Body of pancreas (tissue), 4 donors: ENCODE measurements at places on chromosomes 11 and 22. TPM values are rescaled to one million over a fixed set of nuclear protein-coding genes. Genes with fewer than 3 reads are reported as not detected.

Gene LDHAL6A
- not detected for total RNA-seq

DNA sequence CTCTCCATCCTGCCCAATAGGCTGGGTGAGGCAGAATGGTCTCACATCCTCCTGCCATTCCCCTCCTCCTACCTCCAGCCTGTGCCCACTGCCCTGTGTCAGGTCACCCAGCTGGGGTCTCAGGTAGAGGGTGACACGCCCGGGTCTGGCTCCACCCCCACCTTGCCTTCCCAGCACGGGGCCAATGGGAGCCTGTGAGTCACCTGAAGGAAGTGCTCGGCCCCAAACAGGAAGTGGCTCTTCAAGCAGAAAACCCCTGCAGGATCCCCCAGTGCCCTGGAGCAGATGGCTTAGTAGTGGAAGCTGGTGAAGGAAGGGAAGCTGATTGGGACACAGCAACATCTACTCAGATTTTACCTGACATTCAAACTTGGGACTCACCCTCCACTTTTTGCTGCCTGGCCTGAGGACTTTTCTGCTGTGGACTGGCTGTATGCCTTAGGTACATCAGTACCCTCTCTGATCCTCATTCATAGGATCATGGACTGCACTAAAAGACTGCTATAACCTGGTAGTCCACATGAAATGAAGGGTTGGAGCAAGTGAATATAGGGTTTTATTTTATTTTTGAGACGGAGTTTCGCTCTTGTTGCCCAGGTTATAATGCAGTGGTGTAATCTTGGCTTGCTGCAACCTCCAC, 33.4 kb downstream of the GDPD5 start:
- DNase-seq = no peak

- DNase-seq = no peak
These were observed 13.3 kb downstream of the FAM118A start for GRCh38 chr22:45322873-45323525.

Gene KRTAP5-8
- total RNA-seq = not detected

Gene IL17RA
- total RNA-seq = 8.3 TPM

DNA sequence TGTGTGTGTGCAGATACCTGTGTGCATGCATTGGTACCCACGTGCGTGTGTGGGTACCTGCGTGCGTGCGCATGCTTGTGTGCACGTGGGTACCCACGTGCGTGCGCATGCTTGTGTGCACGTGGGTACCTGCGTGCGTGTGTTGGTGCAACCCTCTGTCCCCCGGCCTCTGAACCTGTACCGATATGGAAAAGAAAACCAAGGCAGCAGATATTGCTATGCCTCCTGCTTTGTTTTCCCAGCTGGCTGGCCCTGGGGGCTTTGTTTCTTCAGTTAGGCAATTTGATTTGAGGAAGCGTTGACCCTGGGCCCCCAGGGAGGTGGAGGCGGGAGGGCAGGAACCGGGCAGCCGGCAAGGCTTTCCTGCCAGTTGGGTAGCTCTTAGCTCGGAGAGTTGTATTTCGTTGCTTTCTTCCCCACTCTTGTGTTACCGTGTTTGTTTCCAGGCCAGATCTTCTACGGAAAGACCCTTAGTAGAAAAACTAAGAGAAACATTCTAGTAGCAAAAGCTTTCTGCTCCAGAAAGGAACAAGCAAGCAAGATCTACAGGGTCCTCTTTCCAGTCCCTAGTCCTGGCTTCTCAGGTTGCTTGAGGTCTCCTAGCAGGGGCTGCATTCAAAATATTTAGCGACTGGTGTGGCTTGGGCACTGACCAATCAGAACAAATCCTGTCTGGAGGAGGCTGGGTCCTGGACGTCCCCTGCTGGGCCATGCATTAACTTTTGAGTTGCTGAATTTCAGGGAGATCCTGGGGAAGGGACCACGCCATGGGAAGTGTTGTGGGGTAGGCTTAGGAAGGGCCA, 26.3 kb upstream of the SORL1-AS1 start:
- DNase-seq = peak; percentile 11

DNA sequence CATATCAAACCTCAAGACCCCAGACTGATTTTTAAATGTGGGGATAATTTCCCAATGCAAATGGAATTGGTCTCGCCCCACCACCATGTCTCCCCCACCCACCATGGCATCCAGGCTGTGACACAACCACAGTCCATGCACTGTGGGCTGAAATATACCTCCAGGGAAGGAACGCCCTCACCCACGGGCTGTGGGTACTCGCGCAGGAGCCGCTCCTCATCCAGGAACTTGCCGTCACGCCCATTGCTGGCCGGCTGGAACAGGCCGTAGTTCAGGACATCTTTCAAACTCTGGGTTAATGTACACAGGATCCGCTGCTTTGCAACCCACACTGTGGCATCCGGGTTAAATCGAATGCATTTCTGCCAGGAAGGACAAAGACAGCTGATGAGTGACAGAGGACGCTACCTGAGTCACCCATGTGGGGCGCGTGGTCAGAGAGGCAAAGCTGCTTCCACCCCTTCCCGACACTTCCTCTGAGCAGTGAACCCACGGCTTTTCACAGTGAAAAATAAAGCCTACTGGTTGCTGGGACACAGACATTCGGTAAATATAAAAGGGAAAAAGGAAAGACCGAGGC, 133.6 kb downstream of the SHANK2 start:
- no peak for DNase-seq

Gene TTC38
- total RNA-seq = 113 TPM

DNA sequence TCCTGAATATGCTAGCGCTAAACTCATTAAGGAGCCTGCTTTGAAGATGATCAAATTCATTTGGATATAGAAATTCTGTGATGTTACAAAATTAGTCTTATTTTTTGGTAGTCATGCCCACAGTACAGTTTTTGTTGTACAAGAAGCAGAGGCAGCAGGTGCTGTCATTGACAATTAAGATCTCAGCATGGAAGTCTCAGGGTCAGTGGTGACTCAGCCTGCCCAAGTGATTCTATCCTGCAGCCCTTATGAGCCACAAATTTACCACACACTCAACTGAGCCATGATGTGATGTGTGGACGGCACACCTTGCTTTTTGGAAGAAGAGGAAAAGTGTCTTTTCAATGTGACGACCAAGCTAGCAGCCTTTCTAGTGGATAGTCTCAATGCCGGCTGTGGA, 153.6 kb upstream of the SORL1-AS1 start:
- no peak for DNase-seq

DNA sequence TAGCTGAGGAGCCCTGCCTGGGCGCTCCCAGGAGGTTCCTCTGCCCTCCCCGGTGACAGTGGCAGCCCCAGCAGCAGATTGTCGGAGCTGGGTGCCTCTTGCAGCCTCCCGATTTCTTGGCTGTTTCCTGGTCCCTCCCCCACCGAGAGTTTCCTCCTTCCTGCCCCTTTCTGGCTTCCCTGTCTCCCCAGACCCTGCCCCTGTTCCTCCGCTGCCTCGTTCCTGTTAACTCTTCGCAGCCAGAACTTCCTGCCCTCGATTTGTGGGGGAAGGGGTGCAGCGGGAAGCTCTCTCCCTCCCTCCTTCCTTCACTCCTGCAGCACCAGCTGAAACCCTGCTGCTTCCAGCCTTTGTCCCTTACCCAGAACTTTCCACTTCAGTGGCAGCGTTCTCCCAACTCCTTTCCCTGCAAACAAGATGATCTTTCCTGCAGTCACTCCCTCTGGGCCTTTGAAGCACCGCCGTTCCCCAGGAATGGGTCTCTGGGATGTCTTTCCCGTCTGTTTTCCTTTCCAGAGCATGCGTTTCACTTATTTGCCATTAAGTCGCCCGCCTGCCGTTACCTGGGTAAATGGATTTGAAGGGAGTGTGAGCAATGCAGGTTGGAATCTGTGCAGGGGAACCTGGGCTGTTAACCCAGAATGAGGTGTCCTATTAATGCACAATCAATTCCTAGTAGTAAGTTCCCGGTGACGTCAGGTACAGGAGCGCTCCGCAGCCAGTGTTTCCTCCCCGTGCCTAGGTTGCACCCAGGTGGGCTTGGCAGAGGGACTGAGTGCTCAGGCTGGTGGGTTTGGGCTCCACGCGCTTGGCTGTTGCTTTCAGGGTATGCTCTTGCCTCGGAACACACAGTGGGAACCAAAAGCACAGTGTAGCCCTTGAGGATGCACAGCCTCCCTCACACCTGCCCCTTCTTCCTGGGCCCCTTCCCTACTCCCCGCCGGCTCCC, 4.3 kb downstream of the GRK2 start:
- peak; percentile 37 for DNase-seq

DNA sequence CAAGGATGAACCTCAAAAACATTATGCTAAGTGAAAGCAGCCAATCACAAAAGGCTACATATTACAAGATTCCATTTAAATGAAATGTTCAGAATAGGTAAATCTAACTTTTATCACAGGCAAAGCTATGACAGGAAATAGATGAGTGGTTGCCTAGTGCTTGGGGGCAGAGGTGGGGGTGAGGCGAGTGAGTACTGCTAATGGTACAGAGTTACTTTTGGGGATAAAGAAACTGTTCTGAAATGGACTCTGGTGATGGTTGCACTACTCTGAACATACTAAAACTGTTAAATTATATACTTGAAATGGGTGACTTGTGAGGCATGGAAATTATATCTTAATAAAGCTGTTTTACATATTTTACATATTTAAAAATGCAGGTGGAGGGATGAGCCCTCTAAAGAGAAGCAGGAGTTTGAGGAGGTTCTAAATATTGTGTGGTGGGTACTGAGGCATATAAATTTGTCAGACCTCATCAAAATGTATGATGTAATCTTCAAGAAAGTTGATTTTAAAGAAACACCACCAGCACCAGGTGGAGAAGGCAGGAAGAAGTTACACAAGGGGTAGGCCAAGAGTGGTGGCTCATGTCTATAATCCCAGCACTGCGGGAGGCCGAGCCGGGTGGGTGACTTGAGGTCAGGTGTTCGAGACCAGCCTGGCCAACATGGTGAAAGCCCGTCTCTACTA, 3.6 kb downstream of the SLC43A1 start:
- DNase-seq = no peak

- no peak for DNase-seq
These were observed 9.6 kb upstream of the MYH9 start for GRCh38 chr22:36397131-36398093.

DNA sequence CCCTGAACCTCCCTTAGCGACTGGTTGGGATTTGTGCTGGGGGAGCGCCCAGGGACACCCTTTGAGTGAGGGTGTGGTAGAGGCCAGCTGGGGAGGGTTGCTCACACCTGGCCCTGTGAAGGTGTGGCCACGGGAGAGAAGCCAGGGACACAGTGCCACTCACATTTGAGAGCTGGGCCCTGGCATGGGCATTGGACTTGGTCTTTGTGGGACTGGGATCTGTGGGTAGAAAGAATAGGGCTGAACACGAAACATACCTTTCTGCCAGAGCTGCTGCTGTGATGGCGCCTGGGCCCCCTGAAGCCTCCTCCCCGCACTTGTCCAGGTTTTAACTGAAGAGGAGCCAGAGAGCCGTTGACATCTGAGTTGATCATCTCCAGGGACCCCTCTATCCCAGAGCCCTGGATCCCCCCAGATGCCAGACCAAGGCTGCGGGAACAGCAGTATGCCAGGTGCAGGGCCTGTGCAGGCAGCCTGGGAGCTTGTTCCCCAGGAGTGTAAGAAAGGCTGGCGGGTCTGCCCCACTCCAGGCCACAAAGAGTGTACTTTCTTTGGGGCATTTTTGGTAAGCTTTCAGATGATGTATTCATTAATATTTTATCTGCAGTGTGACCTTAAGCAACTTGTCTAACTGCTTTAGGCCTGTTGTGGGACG, 284.1 kb downstream of the TBC1D22A start:
- DNase-seq = no peak

- DNase-seq = no peak
These were observed 10.7 kb upstream of the CD5 start for GRCh38 chr11:61091373-61092279.

Gene CARS1
- total RNA-seq = 15.8 TPM

- no peak for DNase-seq
These were observed 524 bp downstream of the MTMR2 start for GRCh38 chr11:95923439-95923727.

DNA sequence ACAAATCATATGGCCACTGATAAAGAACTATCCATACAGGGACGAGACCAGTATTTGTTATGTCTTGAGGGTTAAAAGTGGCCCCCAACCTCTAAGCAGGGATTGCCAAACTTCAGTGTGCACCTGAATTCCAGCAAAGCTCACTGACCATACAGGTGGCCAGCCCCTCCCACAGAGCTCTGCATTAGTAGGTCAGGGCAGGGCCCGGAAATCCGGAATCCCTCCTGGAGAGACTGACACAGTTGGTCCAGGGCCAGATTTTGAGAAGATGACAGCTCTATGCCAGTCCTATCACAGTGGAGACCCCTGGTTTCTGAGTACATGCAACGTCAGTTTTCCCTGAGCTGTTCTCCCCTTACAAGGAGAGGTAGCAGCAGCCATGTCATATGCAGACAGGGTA, 20.8 kb downstream of the VPS37C start:
- DNase-seq = no peak

Gene CABP4
- not detected for total RNA-seq

DNA sequence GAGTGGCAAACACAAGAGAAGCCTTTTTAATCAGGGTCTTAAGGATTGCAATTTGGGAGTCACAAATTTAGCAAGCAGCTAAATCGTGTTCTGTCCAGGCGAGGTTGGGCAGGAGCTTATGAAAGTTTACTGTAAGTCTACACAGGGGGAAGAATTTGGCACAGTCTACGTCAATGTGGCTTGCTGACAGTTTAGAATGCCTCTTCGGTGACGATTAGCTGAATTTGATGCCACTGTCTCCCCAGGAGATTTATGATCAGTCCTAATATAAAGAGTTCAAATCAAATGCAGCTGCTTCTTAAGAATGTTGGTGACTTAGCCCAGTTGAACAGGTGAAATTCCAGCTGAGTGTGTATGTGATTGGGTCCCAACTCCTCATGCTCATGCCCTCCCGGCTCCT, 114.1 kb upstream of the CLPB start:
- no peak for DNase-seq

- no peak for DNase-seq
These were observed 23.6 kb upstream of the PAMR1 start for GRCh38 chr11:35548925-35549561.

DNA sequence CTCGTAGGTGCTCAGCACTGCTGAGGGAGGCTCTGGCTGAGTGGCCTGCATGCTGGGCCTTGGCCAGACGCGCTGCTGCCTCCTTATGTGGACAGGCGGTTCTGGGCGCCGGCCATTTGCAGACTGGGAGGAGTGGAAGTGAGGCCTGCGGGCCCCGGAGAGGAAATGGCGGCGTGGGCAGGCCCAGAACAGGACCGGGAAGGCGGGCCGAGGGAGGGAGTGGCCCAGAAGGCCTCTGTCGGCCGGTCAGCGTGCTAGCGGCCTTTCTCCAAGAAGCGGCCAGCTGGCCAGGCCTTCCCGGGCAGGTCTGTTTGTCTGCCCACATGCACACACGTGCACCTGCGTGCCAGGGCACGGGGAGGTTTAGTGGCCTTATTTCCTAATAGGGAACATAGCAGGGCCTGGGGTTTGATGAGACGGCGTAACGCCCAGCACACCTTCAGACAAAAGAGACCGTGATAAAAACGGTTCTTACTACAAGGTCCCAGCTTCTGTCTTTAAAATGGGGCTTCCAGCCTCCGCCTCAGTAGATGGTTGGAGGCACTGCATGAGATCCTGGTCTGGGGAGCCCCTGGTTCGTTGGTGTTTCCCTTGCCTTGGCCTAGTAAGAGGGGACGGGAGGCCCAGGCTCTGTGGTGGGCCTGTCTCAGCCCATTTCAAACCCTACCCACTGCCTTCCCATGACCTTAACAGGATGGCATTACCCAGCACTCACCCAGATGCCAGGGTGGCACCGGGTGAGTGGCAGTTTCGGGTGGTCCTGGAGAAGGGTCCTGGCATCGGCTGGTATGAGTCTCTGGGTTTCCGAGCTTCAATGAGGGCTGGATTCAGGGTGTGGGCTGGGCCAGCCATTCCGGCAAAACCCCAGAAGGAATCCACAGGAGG, 65.1 kb upstream of the PPARA start:
- peak; percentile 87 for DNase-seq

Gene OR6A2
- 2.3 TPM for total RNA-seq
